ENCODE measurements at places on chromosomes 11 and 22. TPM values are rescaled to one million over a fixed set of nuclear protein-coding genes. Genes with fewer than 3 reads are reported as not detected.

Gene EMID1
- total RNA-seq, result 19.8 TPM

Gene CLDN5
- total RNA-seq, result 0.20 TPM

Gene PTPRCAP
- 0.49 TPM for total RNA-seq

Gene C22orf23
- total RNA-seq, result 0.44 TPM

Gene FAR1
- total RNA-seq, result 98.8 TPM

Gene OR8A1
- 0.35 TPM for total RNA-seq

Gene SAA4
- total RNA-seq, result not detected

- no peak for DNase-seq
- H3K27me3 ChIP-seq, result no peaks in the 10 kb centered on the region
- no peaks in the 10 kb centered on the region for H3K4me1 ChIP-seq
- peak overlapping the region; percentile 45 for H3K27ac ChIP-seq
- peaks cover 19% of the 10 kb centered on the region for H3K36me3 ChIP-seq
Observed at GRCh38 chr11:92845390-92845789, 124.1 kb upstream of the MTNR1B start.

- peak overlapping the region; percentile 95 for H3K4me3 ChIP-seq
- H3K27ac ChIP-seq, result peak overlapping the region; percentile 93
- H3K27me3 ChIP-seq, result no peaks in the 10 kb centered on the region
- H3K4me1 ChIP-seq, result peaks cover 13% of the 10 kb centered on the region
Observed at GRCh38 chr11:12674936-12675696, 895 bp downstream of the TEAD1 start.

DNA sequence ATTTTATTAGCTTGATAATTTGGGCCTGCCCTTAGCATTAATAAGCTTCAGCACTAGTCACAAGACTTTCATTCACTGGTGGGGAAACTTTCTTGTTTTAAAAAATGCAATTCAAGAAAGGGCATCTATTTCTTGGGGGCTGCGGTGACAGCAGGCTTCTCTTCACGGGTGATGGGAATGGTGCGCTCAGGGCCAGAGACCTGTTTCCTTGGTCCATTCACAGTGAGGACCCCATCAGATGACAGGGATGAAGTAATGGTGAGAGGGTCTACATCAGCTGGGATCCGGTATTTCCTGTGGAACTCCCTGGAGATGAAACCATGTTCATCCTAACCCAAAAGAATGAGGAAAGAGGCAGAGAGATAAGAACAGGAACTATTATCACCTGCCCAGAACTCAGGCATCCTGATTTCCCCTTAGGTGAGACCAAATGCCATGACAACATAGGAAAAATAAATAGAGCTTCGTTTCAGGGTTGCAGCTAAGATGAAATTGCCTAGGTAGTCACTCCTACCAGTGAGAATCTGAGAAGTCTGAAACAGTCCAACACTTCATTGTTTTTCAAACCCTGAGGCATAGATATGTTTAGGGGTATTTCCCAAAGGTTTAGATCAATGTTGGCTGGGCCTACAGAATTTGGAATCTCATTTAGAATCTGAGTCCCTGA lies 2.8 kb downstream of the CRYAB start:
- no peak for DNase-seq
- no peak overlapping the region for H3K4me3 ChIP-seq
- H3K36me3 ChIP-seq, result no peaks in the 10 kb centered on the region
- peaks cover 9% of the 10 kb centered on the region for H3K4me1 ChIP-seq
- H3K27ac ChIP-seq, result no peak overlapping the region

- H3K36me3 ChIP-seq, result no peaks in the 10 kb centered on the region
- DNase-seq, result no peak
- H3K27ac ChIP-seq, result no peak overlapping the region
Observed at GRCh38 chr11:45671246-45672171, 6.1 kb upstream of the CHST1 start.

- no peak overlapping the region for H3K4me3 ChIP-seq
- DNase-seq, result no peak
- H3K4me1 ChIP-seq, result peaks cover 5% of the 10 kb centered on the region
- peaks cover 38% of the 10 kb centered on the region for H3K36me3 ChIP-seq
- no peaks in the 10 kb centered on the region for H3K27me3 ChIP-seq
Observed at GRCh38 chr11:17163291-17163690, 44.5 kb downstream of the PIK3C2A start.

DNA sequence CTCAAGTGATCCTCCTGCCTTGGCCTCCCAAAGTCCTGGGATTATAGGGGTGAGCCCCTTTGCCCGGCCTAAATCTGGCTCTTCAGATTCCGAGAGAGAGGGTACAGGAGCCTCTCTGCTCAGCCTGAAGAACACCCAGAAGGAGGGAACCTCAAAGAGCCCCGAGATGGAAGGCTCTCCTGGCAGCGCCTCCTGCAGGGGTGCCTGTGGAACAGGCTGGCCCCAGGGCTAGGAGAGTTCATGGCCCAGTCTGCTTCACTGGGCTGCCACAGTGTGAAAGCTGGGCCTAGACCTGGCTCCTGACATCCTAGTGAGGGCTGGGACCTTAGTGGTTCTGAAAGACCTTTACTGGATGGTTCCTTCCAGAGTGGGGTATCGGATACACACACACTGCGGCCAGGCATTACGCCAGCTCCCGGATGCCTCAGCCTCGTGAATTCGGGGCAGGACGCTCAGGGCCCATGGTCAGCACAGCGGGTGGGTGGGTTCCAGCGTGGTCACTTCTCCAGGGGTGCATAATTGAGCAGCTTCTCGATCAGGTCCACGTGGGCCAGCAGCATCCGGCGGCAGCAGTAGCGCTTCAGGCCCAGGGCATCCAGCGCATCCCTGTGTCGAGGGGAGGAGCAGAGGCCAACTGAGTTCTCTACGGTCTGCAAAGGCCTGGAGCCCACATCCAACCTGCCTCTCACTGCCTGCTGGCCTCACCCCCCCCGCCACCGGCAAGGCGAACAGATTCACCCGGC lies 2.3 kb downstream of the POLR2L start:
- H3K27ac ChIP-seq, result no peak overlapping the region
- H3K36me3 ChIP-seq, result peaks cover 49% of the 10 kb centered on the region
- no peak overlapping the region for H3K4me3 ChIP-seq

GRCh38 chr11:45092404-45092785 lies 54.0 kb upstream of the PRDM11 start:
- H3K4me1 ChIP-seq, result no peaks in the 10 kb centered on the region
- H3K36me3 ChIP-seq, result no peaks in the 10 kb centered on the region
- no peak for DNase-seq

GRCh38 chr11:22458161-22458560 lies 120.0 kb downstream of the SLC17A6 start:
- no peaks in the 10 kb centered on the region for H3K36me3 ChIP-seq
- no peak for DNase-seq
- H3K27me3 ChIP-seq, result no peaks in the 10 kb centered on the region
- no peaks in the 10 kb centered on the region for H3K4me1 ChIP-seq
- no peak overlapping the region for H3K4me3 ChIP-seq

- peaks cover 4% of the 10 kb centered on the region for H3K36me3 ChIP-seq
- no peaks in the 10 kb centered on the region for H3K27me3 ChIP-seq
- no peak overlapping the region for H3K4me3 ChIP-seq
- DNase-seq, result no peak
Observed at GRCh38 chr11:73579641-73580434, 18.1 kb downstream of the FAM168A start.

GRCh38 chr22:40051322-40051721 lies 56.6 kb downstream of the FAM83F start:
- no peak for DNase-seq
- no peak overlapping the region for H3K27ac ChIP-seq
- no peaks in the 10 kb centered on the region for H3K27me3 ChIP-seq

DNA sequence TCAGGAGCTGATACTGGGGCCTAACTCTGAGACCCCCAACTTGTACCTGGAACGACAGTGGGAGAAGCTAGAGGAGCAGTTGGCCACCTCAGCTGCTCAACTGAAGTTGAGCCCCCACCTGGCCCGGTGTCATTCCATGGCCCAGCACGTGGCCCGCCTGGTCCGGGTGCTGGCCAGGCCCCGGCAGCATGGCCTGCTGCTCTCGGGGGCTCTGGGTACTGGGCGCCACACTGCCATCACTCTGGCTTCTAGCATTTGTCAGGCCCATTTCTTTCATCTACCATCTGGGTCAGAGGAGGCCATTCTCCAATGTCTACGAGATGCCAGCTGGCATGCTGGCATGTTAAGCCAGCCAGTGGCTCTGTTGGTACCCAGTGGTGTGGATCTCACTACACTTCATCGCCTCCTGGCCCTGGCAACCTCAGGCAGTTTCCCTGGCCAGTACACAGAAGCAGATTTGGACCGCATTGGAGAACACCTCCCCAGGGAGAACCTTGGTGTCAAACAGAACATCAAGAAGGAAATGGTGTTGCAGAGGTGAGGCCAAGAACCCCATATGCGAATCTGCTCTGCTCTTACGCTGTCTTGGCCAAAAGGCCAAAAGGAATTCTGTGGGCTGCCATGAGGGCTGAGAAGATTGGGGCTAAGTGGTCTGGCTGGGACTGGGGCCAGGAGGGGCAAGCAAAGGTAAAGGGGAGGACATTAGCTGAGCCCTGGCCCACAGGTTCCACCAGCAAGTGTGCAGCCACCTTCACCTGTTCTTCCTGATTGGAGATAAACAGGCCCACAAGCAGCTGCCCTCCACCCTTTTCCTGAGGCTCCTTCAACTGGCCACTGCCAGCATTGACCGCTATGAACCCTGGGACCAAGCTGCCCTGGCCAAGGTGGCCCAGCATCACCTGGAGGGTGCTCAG lies 45.4 kb downstream of the RRP8 start:
- DNase-seq, result peak; percentile 28
- H3K27me3 ChIP-seq, result no peaks in the 10 kb centered on the region

GRCh38 chr11:11279956-11280689 lies 72.9 kb downstream of the CSNK2A3 start:
- peak; percentile 82 for DNase-seq
- no peak overlapping the region for H3K27ac ChIP-seq
- H3K27me3 ChIP-seq, result no peaks in the 10 kb centered on the region
- peaks cover 3% of the 10 kb centered on the region for H3K4me1 ChIP-seq
- no peak overlapping the region for H3K4me3 ChIP-seq
- H3K36me3 ChIP-seq, result no peaks in the 10 kb centered on the region

DNA sequence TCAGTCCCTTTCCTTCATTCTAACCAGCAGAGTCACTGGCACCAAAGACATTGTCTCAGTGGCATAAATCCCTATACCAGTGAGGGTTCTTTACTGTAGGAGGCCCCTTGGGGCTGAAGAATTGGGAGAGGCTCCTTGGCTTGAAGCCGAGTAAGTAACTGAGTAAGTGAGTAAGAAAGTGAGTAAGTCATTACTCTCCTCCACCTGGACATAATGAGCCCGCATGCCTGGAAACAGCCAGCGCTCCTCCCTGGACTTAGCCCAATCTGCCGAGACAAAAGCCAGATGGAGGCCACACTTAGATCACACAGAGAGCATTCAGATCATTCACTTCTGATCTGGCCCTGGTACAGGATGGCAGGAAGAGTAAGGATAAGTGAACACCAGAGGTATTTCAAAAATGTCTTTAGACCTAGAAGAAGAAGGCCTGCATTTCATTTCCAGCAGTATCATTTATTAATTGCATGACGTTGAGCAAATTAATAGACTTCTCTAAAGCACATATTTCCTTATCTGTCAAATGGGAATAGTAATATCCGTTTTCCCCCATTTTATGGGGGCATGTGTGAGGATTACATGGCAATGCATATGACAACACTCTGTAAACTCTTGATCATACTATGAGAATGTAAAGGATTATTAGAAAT lies 8.2 kb upstream of the MICAL3 start:
- no peak overlapping the region for H3K4me3 ChIP-seq
- H3K4me1 ChIP-seq, result no peaks in the 10 kb centered on the region
- no peak overlapping the region for H3K27ac ChIP-seq
- H3K27me3 ChIP-seq, result peaks cover 20% of the 10 kb centered on the region
- no peaks in the 10 kb centered on the region for H3K36me3 ChIP-seq

GRCh38 chr11:79227767-79228755 lies 212.8 kb downstream of the TENM4 start:
- peak overlapping the region; percentile 14 for H3K27ac ChIP-seq
- no peaks in the 10 kb centered on the region for H3K36me3 ChIP-seq
- no peak overlapping the region for H3K4me3 ChIP-seq
- peaks cover 16% of the 10 kb centered on the region for H3K4me1 ChIP-seq
- H3K27me3 ChIP-seq, result no peaks in the 10 kb centered on the region

GRCh38 chr11:127452533-127452932 lies 452.0 kb upstream of the KIRREL3 start:
- no peaks in the 10 kb centered on the region for H3K36me3 ChIP-seq
- H3K27me3 ChIP-seq, result no peaks in the 10 kb centered on the region
- H3K4me3 ChIP-seq, result no peak overlapping the region
- H3K27ac ChIP-seq, result no peak overlapping the region
- peaks cover 10% of the 10 kb centered on the region for H3K4me1 ChIP-seq

- no peaks in the 10 kb centered on the region for H3K36me3 ChIP-seq
- no peak for DNase-seq
- H3K4me3 ChIP-seq, result no peak overlapping the region
- no peak overlapping the region for H3K27ac ChIP-seq
- no peaks in the 10 kb centered on the region for H3K27me3 ChIP-seq
Observed at GRCh38 chr11:114705280-114706024, 27.1 kb downstream of the NXPE2 start.

GRCh38 chr11:36684840-36685801 lies 87.1 kb upstream of the RAG2 start:
- no peaks in the 10 kb centered on the region for H3K27me3 ChIP-seq
- H3K27ac ChIP-seq, result no peak overlapping the region
- no peak for DNase-seq

DNA sequence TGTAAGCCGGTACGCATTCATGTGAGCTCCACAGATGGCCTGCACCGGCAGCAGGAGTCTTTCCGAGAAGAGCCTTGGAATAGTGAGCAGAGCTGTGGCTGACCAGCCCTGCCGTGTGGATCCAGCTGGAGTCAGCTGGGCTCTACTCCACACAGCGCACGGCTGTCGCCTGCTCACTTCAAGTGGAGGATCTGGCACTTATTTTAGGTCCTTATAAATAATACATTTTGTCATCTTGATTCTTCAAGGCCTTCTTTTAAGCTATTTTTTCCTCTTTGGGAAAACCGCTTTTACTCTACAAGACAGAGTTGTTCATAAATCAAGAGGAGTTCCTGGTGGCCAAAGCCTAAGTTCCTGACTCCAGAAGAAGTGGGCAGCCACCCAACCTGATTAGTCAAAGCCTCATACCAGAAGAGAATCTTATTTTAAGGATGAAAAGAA lies 93.8 kb downstream of the KCNC1 start:
- no peak overlapping the region for H3K4me3 ChIP-seq
- no peaks in the 10 kb centered on the region for H3K4me1 ChIP-seq
- H3K27ac ChIP-seq, result no peak overlapping the region
- H3K36me3 ChIP-seq, result no peaks in the 10 kb centered on the region
- DNase-seq, result no peak

GRCh38 chr11:117332843-117333242 lies 5.2 kb downstream of the CEP164 start:
- H3K36me3 ChIP-seq, result peaks cover 14% of the 10 kb centered on the region
- DNase-seq, result no peak
- no peaks in the 10 kb centered on the region for H3K27me3 ChIP-seq
- H3K4me3 ChIP-seq, result no peak overlapping the region
- peaks cover 3% of the 10 kb centered on the region for H3K4me1 ChIP-seq

DNA sequence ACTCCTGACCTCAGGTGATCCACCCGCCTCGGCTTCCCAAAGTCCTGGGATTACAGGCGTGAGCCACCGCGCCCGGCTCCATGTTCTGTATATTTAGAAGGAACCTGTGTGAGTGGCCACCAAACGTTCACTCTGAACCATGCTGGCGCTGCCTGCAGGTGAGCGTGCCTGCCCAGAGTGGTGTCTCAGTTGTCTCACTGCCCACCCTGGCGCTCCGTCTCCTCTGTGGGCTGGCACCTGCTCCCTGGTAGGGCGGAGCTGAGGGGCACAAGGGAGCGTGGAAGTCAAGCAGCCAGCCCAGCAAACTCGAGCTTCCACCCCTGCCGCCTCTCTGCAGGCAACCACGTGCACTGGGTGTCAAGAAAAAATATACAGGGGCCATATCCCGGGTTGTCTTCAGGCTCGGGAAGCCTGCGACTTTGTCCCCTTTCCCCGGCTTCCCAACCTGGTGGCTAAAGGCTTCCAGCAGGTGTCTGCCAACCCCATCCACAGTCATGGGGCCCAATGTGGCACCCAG lies 16.7 kb downstream of the TXN2 start:
- no peaks in the 10 kb centered on the region for H3K27me3 ChIP-seq
- no peak for DNase-seq
- no peak overlapping the region for H3K27ac ChIP-seq
- no peak overlapping the region for H3K4me3 ChIP-seq
- H3K36me3 ChIP-seq, result peaks cover 4% of the 10 kb centered on the region

Measured in endodermal cell (in vitro differentiated cells).